ENCODE measurements at places on chromosomes 11 and 22.

DNA sequence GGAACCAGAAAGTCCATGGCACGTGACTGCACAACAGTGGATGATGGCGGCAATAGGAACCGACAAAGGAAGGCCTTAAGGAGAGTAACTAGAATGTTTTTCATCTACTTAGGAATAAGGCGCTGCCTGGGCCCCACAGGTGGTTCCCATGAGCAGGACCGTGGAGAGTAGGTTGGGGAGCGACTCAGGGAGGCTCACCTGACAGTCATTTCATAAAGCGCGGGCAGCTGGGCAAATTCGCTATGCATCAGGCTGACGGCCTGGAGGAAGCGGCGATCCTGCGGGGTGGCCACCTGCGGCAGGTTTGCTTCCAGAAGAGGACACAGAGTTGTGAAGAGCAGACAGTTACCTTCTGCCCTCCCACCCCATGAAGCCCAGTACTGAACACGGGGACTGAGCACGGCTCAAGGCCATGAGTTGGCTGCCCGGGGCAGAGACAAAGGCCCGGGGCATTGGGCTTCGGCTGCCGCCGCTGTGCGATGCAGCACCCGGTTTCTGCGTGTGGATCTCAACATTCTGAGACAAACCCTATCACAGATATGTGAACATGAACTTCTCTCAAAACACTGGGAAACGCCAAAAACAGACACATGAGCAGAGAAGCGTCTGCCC, 25.8 kb downstream of the HPS4 start:
- DNase-seq: no peak

DNA sequence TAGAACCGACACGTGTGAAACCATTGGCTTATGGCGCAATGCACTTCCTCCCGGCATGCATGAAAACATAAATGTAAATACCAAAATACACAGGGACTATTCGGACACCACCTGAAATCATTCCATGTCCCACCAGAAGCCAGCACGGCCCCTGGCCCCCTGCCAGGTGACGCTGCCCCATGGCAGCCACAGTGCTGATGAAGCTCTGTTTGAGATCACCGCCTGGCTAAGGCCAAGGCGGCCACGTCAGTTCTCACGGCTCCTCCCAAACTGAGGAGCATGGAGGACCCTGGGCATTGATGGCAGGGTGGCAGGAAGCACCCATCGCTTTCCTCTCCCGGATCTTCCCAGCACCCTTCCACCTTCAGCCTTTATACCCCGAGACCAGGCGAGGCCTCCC, 89.5 kb downstream of the CDKN1C start:
- no peak for DNase-seq

- no peak for DNase-seq
Measured at GRCh38 chr11:63017306-63017974, 1.8 kb upstream of the SLC22A8 start.

DNA sequence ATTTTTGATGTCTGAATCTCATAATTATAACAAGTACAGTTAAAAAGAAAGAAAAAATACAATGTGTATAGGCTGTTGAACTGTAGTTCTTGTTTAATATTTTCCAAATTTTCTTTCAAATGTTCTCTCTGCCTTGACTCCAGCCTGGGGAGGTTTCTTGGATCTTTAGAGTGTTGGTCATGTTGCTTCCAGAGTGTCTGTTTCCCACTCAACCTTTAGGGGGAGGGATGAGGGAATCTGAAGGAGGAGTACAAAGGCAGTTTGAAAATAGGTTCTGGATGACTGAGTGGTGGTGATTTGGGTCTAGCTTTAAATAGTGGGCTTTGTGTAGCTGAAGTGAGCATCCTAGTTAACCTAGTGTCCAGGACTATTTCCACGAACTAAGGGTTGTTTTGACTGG, 2.0 kb downstream of the CTNND1 start:
- no peak for DNase-seq

DNA sequence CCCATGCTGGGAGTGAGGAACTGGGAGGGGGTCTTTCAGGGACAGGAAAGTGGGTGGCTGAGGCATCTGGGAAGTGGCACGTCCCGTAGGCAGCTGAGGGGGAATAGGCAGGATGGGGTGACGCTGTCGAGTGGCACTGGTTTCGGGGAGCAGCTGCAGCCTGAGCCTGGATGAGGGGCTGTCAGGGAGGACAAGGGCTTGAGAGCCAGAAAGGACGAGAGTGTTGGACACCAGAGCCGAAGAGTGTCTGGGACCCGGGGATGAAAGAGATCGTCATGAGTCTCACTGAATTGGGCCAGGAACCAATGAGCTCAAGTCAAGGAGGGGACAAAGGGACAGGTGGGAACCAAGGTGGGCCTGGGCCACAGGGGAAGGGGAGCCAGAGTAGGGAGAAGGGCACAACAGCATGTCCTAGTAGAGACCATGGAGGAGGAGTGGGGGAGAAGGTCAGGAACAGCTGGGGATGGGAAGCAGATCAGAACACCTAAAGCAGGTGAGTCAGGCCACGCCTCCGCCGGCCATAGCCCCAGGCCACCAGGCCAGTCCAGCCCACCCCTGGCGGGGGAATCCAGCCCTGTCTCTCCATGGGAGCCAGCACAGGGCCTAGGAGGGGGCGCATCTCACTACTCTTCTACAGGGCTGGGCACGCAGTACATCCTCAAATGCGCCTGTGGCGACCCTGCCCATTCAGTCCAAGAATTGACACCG, 4.2 kb downstream of the RAB3IL1 start:
- DNase-seq: no peak

DNA sequence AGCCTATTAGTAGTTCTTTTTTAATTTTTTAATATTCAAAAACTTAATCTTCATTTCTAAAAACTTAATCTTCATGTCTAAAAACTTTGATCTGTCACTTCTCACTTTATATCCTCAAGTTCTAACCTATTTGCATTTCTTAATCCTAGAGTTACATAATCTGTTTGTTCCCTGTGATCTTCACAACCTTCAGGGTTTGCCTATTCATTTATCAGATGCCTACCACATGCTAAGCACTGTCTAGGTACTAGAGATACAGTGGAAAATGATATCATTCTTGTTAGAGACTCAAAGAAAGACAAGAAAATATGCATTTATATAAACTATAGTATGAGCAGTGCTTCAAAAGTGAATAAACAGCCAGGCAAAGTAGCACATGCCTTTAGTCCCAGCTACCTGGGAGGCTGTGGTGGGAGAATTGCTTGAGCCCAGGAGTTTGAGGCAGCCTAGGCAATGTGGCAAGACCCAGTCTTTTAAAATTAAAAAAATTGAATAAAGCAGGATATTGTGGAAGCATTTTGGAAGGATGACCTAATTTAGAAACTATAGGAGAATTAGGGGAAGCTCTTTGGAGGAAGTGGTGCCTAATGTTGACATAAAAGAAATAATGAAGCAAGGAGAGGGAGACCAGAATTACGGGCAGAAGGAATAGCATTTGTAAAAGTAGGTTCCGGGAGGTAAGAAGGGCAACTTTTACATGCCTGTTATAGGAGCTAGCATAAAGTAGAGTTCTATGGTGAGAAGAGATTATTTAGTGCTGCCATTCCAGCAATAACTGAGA, 54.4 kb upstream of the GRK2 start:
- DNase-seq: no peak

DNA sequence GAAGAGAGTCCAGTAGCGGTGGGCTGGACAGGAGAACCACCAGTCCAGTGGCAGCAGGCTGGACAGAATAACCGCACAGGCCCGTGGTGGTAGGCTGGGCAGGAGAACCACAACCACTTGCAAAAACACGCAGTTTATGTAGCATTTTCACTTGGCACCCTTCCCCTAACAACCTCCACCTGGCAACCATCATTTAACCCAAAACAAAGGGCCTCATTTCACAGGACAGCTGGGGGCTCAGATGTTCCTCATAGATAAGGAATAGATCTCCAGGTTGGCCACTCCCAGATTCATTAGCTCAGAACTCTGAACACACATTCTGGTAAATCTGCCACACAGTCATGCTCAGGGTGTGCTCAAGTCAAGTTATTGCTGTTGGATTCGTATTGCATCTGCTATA, 41.2 kb downstream of the SYTL2 start:
- DNase-seq: no peak

DNA sequence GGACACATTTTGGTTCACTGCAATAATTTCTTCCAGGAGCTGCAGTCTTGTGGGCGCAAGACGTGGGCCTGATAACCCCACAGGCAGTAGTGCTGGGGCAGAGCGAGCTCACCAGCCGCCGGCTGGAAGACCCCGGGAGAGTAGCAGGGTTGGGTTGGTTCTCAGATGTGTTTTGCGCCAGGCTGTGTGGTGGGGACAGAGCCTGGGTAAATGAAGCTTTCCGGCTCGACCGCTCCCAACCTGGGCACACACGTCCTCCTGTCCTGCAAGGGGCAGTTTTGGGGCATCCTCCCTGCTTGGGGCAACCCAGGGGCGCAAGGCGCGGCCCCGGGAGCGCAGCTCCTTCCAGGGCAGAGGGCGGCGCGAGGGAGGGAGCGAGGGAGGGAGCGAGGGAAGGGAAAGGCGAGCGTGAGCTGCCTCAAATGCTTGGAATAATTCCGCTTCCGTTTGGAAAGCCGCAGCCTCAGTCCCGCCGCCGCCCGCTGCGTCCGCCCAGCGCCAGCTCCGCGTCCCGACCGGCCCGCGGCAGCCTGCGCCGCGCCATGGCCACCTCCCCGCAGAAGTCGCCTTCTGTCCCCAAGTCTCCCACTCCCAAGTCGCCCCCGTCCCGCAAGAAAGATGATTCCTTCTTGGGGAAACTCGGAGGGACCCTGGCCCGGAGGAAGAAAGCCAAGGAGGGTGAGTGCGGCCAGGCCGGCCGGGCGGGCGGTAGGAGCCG, at the start of gene PARVA:
PARVA (plus strand) TSS at position 466 of the 718 bp plus-strand sequence; CDS start at position 543, 77 bp downstream.
- DNase-seq: no peak

DNA sequence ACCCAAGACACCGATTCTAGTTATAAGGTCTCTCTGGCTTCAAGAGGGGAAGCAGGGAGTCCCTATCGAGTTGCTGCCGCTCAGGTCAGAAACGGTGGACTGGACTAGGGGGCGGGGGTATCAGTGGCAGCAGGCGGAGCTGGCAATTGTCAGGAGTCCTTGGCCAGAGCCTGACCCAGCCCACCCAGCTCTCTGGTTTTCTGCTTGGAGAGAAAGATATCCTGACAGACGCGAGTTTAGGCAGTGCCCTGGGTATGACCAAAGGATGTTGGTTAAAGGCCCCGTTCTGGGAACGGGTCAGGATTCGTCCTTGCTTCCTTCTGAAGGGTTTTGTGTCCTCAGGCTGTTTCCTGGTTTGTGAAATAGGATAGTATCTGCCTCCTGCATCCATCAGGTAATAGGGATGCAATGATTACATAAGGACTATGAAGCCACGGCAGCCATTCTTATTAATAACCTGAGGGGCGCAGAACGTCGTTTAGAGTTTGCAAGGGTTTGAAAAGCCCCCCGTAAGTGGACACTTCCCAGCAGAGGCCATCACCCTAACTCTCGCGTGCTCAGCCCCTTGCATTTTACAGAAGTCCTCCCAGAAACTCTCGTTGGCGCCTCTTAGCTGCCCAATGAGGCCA, 700 bp upstream of the DEPDC5 start:
- DNase-seq: no peak

All from activated CD4-positive, alpha-beta T cell treated with anti-CD3 and anti-CD28 coated beads for 24 hours (primary cell).